Stimulated activated CD4-positive, alpha-beta T cell treated with anti-CD3 and anti-CD28 coated beads, TNF-alpha, amount 100 ng/mL, for 24 hours (primary cell): ENCODE measurements at places on chromosomes 1 and 21.

GRCh38 chr1:165631342-165632151 is 513 bp downstream of the MGST3 start:
- peak; percentile 42 for DNase-seq

- no peak for DNase-seq
Measured at GRCh38 chr1:92993581-92993980, 32.3 kb upstream of the DIPK1A start.

DNA sequence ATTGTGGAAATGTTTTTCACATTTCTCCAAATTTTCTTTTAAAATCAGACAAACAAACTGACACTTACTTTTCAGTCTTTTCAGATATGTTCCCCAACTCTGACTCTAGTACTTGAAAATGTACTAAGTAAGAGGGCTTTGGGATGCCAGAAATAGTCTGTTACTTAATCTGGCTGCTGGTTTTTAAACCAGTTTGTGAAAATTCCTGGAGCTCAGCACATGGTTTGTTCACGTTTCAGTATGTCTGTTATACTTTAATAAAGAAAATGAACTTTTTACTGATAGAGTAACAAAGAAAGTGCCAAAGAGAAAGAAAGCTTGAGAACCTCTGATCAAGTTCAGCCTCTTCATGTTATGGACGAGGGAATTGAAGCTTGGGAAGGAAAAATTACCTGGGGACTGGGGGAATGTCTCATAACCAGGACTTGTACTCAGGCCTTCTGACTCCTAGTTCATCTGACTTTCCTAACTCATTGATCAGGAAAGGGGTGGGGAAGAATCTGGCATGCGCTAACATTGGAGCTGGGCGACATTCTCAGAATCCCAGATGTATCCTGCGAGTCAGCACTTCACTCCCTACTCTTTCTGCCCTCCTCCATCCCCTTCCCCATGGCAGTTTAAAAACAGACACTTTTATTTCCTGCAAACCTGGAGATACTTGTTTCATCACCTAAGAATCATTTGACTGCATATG is 30.8 kb upstream of the DNAJC6 start:
- no peak for DNase-seq

DNA sequence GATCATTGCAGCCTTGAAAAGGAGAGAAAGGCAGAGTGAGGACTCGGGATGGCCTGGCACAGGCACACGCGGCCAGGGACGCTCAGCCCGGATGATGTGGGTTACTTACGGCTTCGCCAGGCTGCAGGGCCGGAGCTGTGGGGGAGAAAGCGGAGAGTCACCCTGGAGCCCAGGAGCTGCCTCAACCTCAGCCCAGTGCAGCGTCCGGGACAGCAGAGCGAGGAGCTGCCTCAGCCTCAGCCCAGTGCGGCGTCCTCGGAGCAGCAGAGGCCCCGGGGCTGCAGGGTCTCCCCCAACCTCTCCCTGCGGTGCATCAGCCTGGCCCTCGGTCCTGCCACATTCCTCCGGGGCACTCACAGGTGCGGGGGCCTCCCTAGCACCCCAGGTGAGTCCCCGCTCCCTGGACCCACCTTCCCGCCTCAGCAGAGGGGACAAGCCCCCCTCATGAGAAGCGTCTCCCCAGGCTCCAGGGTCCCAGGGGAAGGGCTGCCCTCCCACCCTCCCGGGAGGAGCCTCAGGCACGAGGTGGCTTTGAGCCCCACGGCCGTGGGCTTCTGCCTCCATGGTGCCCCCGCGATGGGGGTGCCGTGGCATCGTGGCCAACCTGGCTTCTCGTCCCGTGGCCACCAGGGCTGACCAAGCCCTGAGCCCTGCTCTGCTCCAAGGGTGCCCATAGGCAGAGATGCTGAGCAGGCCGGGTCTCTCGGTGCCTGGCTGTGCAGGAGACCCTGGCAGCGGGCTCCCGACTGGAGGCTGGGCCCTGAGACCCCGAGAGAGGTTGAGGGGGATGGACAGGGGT is 10.5 kb upstream of the RNF223 start:
- no peak for DNase-seq

DNA sequence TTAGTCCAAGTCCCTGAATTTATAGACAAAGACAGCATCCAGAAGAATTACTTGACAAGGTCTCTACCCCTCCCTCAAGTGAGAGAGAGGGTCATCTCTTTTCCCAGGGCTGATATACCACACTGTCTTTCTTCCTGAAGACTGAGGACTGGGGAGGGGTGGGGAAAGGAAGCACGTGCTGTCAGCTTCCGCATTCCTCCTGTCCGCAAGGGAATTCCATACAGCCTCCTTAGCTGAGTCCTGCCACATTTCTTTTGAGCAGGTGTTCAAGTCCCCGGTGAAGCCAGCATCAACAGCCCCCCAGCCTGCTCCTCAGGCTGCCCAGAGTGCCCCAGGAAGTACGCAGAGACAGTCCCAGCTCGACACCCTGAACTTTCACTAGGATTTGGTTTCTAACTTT is 34.2 kb downstream of the PCAT6 start:
- DNase-seq = no peak

- no peak for DNase-seq
Measured at GRCh38 chr1:100377590-100378361, 25.5 kb downstream of the CDC14A start.

- DNase-seq = no peak
Measured at GRCh38 chr1:186078245-186078644, 296.8 kb downstream of the TPR start.

- DNase-seq = no peak
Measured at GRCh38 chr1:154935749-154936554, 567 bp downstream of the PMVK start.

DNA sequence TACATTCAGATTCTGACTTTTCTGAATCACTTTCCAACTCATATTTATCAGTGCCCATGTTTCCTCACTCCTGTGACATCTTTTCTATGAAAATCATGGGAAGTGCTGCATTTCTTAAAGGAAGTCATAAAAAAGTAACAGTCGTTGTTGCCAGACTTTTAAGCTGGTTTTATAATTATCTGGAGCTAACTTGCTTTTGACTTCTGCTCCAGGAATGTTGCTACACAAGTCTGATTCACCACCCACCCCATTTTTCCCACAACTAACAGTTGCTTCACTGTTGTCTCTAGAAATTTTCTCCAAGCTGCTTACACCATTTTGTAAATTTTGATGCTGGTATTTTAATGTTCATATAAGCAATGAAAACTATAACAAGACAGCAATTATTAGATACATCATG is 12.2 kb downstream of the FCRLB start:
- DNase-seq = no peak

- DNase-seq = no peak
Measured at GRCh38 chr1:115764541-115764940, 4.0 kb downstream of the CASQ2 start.

- DNase-seq = peak; percentile 5
Measured at GRCh38 chr1:95384567-95384966, 150.6 kb downstream of the RWDD3 start.

DNA sequence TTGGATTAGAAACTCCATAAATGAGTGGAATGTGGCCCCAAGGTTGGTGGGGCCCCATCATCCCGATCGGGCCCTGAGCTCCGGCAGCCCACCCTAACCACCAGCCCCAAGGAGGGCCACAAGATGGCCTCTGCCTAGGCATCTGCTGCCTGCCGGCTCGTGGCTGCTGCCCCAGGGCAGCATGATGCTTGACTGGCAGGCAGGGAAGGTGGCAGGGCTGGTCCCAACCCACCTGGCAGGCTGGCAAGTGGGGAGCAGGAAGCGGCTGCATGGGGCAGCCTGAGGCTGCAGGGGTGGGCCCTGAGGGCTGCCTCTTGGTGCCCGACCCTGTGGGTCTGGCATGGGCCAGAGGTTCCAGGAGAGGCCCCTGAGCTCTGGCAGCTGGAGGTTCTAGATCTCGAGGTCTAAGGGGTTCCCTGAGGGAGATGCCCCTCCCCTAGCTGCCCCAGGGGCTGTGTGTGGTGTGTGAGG is 760 bp upstream of the GJC2 start:
- no peak for DNase-seq

DNA sequence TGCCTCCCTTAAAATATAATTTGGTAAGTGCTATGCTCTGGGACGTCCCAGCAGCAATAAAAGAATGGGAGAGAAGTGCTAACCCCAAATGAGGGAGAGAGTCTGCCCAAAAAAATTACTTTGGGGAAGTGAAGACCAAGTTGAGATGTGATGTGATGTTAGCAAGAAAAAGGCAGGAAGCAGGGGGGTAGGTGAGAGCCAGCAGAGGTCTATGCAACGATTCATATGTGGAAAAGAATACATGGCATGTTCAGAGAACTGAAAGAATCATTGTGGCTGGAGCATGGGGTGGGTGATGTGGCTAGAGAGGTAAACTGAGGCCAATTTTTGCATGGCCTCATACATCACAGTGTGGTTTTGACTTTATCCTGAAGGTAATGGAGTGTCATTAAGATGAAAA is 5.6 kb upstream of the CTPS1 start:
- no peak for DNase-seq

GRCh38 chr1:47508702-47509431 is 71.0 kb downstream of the FOXD2 start:
- no peak for DNase-seq

DNA sequence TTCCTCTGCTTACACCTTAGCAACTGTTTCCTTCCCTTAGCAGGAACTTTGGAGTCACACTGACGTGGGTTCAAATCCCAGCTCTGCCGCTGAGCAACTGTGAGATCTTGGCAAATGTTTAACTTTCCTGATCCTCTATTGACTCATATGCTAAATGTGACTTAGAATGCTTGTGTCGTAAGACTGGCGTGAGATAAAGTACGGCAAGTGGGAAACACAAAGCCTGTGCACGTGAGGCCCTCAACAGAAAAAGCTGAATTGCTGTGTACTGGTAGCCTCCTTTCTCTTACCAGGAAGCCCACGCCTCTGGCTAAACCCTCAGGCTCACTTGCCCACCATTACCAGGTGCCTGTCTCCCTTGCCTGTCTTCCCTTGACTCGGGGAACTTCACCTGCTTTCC is 135.4 kb upstream of the TNR start:
- no peak for DNase-seq

DNA sequence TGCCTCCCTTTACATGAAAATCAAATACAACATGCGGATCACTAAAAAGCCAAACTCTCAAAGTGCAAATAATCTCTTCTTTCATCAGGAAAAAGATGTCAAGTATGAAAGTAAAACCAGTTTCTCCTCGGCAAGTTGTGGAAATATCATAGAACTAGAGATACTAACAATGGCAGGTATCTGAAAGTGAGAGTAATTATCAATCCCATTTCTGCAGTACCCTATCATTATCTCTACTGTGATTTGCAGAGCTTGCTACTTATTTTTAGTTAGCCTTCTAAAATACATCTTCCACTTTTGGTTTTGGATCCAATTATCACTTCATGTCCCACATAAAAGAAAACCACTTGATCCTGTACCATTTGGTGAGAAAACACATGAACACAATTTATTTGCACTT is 3.0 kb downstream of the TP53BP2 start:
- no peak for DNase-seq

DNA sequence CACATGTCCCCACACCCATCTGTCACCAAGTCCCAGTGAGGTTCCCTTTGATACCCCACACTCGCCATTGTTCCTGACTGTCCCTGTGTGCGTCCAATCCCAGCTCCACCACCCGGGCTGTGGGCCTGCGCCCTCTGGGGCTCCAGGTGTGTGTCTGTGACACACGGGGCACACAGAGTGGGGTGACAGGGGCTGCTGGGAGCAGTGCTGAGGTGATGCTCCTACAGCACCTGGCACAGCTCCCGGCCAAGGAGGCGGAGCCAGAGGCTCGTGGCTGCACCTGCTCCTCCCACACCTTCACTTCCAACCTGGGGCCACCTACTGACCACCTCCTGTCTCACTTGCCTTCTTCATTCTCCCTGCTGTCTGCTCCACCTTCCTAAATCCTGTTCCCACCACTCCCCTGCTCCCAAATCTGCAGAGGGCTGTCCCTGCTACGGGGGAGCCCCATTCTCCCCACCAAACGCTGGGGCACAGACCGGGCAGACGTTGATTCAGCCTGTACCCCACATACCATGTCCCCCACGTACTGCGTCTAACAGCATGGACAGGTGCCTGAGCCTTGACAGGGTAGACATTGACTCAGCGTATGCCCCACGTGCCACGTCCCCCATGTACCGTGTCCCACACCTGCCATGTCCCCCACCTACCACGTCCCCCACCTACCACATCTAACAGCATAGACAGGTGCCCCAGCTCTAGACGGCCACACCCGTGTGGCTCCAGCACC is 16.4 kb downstream of the WDR4 start:
- no peak for DNase-seq

- DNase-seq = peak; percentile 79
Measured at GRCh38 chr1:28091043-28091781, 2.8 kb upstream of the EYA3 start.

DNA sequence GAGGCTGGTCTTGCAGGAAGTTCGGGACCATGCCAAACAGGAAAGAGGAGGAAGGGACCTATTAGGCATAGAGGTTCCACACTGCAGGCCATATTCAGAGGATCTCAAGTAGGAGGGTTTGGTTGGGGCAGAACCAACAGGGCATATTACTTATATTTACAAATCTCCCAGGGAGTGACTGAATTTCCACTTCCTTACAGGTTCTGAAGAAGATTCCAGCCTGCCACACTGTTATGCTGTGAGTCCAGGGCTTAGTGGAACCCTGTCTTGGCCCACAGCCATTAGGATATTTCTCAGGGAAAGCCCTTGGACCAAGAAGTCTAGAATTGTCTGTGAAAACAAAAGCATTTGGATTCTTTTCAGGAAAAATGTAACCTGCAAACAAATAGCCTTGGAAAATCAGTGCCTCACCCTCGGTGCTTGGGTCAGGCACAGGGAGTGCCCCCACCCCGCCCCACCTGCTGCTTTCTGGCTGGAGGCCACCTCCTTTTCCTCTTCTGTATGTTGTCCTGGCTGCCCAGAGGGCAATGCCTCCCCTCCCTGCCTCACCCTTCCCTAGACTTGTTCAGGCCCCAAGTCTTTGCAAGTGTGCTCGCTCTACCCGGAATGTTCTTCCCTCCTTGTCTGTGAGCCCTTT is 41.0 kb upstream of the JUN start:
- no peak for DNase-seq

GRCh38 chr1:227795732-227796131 is 19.7 kb upstream of the PRSS38 start:
- DNase-seq = no peak
